SHP77 (cell line): ENCODE measurements at places on chromosomes 5 and 9.

DNA sequence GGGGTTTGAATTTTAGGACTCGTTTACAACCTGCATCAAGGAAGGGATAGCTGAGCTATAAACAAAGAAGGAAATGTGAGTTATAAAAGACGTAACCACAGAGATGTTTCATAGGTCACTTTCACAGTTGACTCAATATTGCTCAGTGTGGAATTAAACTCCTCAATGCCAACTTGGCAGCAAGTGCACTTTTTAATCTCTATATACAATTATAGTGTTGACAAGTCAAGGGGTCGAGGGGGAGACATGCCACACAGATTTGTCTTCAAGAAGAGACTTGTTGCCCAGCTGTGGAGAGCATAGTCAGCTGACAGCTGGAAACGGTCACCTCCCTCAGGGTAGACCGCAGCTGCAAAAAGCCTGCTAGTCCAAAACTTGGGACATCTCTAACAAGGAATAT is 163.4 kb upstream of the DMAC1 start:
- no peak for DNase-seq

GRCh38 chr5:92912283-92912682 is 668.7 kb downstream of the NR2F1-AS1 start:
- no peak for DNase-seq

- DNase-seq = no peak
Observed at GRCh38 chr9:128411364-128412119, 9.1 kb upstream of the CERCAM start.

DNA sequence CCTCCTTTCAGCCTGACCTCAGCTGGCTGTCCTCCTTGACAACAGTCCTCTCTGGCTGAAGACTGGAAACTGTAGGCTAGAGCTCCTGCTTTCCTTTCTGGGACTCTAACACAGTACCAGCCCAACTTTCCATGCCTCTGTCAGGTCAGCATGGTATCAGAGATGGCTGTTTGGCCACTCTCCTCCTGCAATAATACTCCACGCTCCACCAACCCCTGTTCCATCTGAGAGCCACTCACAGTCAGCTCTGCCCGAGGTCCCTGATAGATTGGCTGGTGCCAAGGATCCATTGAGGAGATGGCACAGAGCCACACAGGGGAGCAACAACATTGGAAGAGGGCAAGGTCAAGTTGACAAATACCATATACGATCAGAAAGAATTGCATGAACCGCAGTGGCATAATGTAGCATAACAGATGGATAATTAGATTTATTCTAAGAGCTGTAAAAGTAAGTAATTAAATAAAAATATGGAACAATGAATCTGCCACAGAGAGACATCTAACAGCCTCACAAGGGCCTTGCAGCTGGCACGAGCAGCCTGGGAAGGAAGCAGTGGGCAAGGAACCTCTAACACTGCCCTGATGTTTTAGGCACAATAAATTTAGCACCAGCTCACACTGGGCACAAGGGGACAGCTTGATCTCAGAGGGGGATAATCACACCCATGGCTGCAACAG is 94.3 kb upstream of the LRRTM2 start:
- no peak for DNase-seq

DNA sequence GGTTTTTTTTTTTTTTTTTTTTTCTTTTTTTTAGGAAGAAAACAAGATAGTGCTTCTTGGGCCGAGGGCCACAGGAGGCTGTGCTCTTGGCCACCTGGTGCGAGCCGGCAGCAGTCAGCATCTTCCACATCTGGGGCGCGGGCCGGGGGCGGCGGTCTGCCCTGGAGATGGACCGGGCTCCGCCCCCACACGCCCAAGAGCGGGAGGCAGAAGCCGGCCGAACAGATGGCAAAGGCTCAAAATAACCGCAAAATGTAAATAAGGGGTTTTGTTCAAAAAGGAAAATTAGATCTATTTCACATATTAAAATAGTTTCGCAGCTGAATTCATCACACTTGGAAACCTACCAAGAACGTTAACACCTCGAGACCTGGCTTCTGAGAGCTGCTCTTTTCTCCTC is 51.5 kb upstream of the UBAC1 start:
- no peak for DNase-seq

DNA sequence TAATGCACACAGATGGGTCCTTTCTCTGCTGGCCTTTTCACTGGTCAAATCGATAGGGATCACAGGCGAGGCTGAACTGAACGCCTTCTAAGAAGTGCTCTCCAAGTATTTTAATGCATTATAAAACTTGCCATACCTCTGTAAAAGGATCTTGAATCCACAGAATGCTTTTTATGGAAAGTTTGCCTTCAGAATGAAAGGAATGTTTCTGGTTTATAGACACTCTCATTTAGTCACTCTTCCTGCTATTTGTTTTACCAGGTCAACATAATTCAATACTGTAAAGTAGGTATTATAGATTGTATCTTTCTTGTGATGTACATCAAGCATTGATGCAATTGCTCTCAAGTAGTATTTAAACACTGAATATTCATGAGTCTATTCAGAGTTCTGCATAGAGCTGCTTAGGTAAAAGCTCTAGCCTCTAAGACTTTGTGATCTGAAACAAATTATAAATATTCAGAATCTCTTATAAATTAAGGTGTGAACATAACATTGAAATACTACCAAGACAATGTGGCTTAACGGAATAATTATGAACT is 308.4 kb downstream of the ISL1 start:
- DNase-seq = no peak

DNA sequence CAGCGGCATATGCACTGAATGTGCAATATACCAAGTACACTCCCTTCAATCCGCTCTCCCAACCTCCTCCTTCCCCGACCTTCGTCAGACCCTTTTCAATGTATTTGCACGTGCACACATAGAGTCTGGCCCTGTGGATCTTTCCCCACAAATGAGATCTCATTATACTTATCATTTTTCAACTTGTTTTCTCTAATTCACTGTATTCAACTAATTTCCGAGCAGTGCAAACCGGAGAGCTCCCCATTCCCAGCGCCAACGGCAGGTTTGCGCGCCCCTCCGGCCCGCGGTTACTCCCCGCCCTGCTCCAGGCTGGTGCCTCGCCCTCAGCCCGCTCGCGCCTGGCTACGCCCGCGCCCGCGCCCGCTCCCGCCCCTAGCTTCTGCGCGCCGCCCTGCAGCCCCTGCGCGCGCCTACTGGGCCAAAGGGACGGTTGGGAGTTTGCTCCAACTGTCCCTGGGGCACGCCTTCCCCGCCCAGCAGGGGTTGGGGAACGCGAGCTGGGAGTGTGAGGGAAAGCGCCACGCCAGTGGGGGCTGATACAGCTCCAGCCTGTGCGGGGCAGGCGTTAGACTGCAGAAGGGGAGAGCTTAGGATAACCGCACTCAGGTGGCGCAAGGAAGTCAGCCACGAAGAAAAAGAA is 3.3 kb upstream of the CDC20B start:
- DNase-seq = peak; percentile 59

GRCh38 chr5:81409896-81410295 is 16.0 kb upstream of the ACOT12 start:
- no peak for DNase-seq

DNA sequence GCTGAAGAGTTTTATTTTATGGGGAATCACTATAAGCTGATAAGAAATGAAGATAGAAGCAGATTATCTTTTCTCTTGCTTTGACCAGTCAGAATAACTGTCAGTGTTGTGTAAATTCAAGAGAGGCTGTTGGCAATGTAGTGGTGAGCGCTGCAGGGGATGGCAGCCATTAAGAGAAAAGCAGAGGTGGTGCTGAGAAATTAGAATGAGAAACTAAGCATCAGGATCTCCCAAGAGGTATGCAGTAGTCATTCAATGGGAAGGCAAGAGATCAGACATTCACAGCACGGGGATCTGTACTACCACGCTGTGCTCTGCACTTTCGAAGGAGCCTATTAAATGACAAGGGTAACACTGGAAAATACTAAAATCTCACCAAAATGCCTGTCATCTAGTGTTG is 768.5 kb upstream of the ACO1 start:
- no peak for DNase-seq

DNA sequence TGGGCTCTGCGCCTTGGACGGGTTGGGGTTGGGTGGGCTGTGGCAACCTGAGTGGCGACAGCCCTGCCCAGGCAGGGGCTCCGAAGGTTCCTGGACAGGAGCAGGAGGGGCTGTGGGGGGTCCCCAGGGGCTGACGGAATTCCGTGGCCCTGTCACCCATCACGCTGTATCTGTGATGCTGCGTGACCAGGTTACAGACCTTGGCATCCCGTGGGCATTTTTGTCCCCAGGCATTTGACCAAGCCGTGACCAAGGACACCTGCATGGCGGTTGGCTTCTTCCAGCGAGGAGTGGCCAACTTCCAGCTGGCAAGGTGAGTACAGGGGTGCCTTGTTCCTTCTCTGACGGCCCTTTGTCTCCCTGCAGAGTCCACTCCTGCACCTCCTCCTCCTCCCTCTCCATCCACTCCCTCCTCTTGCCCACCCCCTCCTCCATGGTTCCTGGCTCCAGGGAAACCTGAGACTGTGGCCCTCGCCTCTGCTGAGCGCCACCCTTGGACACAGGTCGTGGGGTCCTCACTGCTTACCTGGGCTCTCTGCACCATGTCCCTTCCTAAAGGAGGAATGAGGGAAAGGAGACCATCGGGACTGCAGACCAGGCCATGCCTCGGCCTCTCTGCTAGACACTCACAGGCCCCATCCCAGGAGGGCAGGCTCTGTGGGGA is 3.0 kb downstream of the NOXA1 start:
- DNase-seq = no peak

DNA sequence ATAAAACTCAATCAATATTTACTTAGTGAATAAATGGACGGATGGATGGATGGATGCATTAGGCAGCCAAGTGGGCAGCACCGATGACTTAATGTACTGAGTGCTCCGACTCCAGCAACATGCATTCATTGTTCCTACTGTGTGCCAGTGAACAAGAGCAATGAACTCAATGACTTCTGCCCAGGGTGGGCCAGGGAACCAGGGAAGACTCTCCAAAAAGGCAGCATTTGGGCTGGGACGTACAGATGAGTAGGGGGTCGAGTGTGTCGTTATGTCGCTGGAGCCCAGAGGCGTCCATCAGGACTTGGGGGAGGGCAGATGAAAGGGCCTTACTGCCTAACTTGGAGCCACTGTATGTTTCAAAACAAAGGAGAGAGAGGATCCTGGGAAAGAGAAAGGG is 126.4 kb downstream of the KCNIP1 start:
- no peak for DNase-seq

- DNase-seq = peak; percentile 10
Observed at GRCh38 chr9:88387036-88387551, 1.1 kb upstream of the SPIN1 start.

- DNase-seq = no peak
Observed at GRCh38 chr5:59097116-59097515, 514.2 kb downstream of the RAB3C start.

- no peak for DNase-seq
Observed at GRCh38 chr5:82470185-82470994, 192.2 kb upstream of the RPS23 start.

- no peak for DNase-seq
Observed at GRCh38 chr9:38713426-38713825, 6.5 kb downstream of the FAM240B start.

DNA sequence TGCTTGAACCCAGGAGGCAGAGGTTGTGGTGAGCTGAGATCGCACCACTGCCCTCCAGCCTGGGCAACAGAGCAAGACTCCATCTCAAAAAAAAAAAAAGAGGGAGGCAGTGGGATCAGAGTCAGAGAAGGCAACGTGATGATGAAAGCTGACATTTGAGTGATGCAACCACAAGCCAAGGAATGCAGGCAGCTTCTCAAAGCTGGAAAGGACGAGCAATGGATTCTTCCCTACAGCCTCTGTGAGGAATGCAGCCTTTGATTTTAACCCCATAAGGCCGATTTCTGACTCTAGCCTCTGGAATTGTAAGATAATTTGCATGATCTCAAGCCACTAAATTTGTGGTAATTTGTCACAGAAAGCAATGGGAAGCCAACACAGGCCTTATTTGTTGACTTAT is 9.8 kb downstream of the TGFBI start:
- no peak for DNase-seq

- DNase-seq = no peak
Observed at GRCh38 chr5:169701910-169702451, 64.9 kb downstream of the DOCK2 start.

- DNase-seq = no peak
Observed at GRCh38 chr9:132651259-132651658, 18.5 kb downstream of the DDX31 start.

DNA sequence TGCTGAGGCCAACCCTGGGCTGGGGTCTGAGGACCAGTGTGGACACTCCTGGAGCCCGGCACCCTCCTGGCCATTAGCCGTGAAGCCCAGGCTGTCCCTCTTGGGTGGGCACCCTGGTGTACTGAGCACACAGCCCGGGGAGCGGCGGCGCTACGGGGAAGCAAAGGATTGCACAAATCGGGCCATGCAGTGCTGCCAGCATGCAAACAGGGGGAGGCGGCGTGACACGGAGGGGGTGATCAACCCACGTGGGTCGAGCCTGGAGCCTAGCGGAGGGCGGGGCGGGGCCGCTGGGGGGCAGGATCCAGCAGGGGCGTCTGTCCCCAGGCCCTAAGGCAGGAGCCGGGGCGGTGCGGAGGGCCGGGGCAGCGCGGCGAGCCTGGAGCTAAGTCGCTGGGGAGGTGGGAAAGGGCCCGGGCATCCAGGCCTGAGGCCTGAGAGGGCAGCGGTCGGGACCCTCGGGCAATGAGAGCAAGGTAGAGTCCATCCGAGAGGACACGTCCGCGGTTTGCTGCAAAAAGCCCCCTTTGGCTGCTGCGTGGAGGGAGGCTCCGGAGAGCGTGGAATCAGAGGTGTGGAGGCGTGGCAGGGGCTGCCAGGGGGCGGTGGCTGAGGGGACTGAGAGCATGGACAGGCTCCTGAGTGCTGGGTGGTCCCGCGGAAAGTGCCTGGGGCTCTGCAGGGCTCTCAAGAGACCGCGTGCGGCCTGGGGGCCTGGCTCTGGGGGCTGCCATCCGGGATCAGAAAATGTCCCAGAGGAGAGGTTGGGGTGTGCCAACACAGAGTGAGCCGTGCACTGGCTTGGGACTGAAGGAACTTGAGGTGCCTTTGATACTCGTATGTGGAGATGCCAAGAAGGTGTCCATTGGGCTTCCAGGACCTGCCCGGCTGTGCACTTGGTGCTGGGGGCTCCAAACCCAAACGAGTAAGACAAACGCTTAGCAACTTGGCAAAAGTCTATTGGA is 94.2 kb downstream of the BARX1 start:
- no peak for DNase-seq

GRCh38 chr5:91277840-91278239 is 105.3 kb downstream of the ARRDC3 start:
- DNase-seq = no peak

DNA sequence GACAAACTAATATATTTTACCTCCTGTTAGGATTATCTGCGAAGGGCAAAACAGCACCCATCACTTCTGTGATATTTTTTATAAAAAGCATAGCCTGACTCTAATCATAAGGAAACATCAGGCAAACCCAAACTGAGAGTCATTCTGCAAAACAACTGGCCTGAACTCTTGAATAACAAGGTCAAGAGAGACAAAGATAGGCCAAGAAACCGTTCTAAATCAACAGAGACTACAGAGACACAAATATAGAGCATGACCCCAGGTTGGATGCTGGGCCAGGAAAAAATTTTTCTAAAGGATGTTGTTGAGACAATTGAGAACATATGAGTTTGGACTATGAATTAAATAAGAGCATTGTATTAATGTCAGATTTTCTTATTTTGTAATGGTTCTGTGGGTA is 384.9 kb downstream of the NFIB start:
- no peak for DNase-seq

GRCh38 chr9:89002987-89003386 is 11.7 kb downstream of the S1PR3 start:
- DNase-seq = no peak
